Memory B cell (primary cell): ENCODE measurements at places on chromosomes 7 and 10.

- DNase-seq = no peak
Observed at GRCh38 chr7:77382532-77382931, 33.6 kb downstream of the GSAP start.

DNA sequence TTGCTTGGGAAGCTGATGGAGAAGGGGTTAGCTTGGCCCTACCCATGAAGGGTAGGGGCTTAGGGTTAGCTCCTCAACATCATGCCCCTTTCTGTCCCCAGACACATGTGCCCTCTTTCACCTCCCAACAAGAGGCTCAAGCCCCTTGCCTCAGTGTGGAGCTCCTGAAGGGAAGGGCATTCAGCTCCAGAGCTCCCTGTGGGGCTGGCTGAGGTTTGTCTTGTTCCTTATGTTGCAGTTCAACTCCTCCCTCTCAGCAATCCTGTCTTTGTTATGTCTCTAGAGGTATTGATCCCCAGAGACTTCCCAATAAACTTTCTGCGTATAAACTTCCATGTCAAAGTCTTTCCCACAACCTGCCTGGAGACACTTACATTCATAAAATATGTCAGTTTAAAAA is 252.2 kb upstream of the SP4 start:
- no peak for DNase-seq

GRCh38 chr7:133026210-133026859 is 55.6 kb downstream of the CHCHD3 start:
- DNase-seq = no peak

GRCh38 chr7:51210766-51211165 is 105.8 kb downstream of the COBL start:
- no peak for DNase-seq

DNA sequence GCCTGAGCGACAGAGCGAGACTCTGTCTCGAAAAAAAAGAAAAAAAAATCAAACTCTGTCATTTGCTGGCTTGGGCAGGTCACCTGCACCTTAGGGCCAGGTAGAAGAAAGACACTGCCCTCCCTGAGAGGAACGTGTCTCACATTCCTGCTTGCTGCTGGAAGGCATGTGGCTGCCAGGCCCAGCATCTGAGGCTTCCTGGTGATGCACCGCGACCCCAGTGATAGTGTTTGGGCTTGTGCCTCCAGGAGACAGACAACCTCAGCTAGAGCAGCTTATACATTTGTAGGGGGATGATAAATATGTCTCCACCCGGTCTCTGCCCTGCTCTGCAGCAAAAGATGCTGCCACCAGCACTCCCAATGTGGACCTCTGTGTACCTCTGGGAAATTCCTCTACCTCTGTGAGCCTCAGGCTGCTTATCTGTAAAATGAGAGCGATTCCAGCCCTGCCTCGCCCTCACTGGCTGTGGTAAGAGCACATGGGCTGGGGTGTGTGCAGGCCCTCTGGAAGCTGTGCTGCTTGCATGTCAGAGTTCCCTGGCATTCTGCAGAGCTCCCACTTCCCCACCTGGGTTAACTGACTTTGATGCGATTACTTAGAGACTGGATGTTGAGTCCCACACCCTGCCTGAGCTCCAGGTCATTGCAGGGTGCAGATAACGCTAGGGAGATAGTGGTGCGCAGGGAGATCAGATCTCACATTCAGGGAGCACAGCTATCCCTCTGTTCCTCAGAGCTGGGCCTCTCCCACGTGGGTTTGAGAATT is 19.9 kb downstream of the SLC29A3 start:
- DNase-seq = no peak

GRCh38 chr7:77188731-77189437 is 10.7 kb downstream of the FGL2 start:
- no peak for DNase-seq

- DNase-seq = no peak
Observed at GRCh38 chr7:116356979-116357378, 142.6 kb upstream of the CAV2 start.

DNA sequence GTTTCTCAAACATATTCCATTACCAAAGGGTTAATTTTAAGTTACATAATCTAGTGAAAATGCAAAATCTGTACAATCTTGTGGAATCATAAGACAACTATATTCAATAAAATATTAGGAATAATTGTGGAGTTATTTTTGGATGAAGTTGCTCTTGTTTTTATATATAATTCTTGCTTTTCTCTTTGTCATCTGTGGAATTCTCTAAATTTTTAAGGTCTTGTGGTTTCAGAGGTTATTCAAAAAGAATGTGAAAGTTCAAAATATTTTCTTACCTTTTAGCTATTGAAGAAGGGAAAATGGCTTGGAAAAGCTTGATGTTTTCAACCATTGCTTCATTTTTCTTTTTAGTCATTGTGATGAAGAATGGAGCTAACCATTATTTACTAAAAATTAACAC is 552.1 kb downstream of the TFEC start:
- DNase-seq = no peak

- no peak for DNase-seq
Observed at GRCh38 chr10:132910186-132910880, 32.0 kb downstream of the CFAP46 start.

GRCh38 chr7:81956520-81956919 is 186.7 kb upstream of the HGF start:
- DNase-seq = no peak

DNA sequence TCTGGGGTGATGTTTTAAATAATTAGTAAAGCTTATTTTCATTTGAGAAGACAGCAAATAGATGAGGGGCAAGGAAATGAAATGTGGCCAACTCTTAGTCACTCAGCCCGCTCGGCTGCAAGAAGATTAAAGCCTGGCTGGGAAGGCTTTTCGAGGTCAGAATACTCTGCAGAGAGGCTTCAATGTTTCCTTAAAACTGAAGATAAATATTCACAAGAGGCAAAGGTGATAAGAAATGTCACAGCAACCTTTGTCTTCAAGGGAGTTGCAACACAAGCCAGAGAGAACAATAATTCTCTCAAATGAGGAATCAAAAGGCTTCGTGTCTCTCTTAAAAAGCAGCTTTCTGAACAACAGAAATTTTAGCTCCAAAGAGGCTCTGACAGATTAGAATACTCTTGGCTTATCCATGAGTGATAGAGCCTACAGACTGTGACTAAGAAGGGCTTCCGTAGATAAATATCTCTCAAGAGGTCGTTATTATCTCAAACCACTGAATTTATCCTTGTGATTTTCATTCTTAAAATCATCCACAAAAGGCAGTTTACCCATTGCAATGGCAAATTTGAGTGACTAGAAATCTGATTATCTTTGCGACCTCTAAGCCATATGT is 92.5 kb downstream of the KLF6 start:
- no peak for DNase-seq

GRCh38 chr7:100066953-100067352 is 14.6 kb downstream of the ZNF3 start:
- DNase-seq = no peak

DNA sequence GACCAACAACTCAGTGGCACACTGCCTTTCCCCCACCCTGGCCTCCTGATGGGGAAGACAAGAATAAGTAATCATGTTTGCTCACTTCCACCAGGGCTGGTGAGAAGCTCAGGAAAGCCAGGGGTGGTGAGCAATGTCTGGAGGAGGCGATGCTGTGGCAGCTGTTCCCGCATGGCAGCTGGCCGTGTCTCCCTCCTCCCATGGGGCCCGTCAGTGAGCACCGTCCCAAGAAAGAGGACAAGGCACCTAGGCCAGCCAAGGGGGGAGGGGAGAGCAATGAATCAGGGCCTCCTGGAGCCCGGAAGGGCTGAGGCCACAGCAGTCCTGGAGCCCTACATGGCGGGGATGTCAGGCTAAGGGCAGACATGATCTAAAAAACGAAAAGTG is 69.2 kb upstream of the INSIG1 start:
- DNase-seq = no peak

DNA sequence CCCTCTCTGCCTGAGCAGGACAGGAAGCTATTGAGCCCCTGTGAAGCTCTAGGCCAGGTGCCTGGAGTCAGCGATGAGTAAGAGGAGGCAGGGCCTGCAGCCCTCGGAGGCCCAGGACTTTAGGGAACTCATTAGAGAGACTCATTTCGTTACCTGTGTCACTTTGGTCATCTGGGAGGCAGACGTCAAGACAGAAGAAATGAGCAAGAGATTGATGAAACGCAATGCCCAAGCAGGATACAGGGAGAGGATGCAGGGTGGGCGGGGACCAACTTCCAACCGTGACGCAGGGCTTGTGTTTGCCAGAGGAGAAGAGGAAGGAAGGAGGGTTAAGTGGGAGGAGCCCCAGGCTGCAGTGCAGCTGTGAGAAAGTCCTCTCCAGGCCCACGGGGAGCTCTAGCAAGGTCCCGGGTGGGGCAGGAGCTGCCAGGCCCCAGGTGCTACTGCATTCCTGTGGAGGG is 26.4 kb upstream of the GNA12 start:
- DNase-seq = peak; percentile 31
